ENCODE measurements at places on chromosomes 12 and 14.

DNA sequence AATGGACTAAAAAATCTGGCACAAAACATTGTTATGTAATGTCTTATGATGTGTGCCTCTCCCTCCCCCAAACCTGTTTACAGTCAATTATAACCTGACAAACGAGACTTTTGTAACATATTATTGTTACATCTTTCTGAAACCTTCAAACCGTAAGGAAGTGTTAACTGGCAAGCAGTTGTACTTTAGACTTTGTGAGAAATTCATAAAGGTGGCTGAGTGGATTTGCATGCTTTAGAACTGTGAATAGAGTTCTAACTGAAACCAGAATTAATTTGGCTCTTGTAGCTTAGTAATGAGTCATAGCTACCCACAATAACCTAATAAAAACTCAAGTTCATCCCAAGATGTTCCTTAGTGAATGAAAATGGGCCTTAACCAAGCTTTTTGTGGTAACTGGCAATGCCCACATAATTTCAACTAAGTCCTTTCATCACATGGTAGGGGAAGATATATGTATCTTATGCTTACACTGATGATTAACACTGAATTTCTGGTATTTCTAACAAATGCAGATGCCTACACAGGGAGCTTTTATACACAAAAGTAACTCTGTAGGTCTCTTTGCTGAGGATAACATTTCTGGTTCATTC is 29.7 kb downstream of the RAD9B start:
- DNase-seq, result no peak

- DNase-seq, result peak; percentile 52
Observed at GRCh38 chr12:3130057-3130830, 53.1 kb downstream of the TSPAN9 start.

DNA sequence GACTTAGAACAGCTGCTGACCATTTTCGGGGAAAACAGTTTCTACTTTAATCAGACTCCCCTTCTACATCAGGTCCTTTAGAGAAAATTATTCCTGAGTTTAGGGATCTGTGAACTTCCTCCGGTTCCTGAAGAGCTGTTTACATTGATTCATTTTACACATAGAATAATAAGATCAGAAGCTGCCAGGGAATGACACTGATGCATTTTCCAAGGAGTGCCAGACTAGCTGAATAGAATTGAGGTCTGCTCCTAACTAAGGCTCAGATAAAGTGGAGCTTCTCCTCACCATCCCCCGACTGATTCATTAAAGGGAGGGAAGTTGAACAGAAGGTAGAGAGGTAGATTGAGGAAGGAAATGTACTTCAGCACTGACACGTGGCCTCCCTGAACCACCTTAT is 41.9 kb upstream of the PSMA6 start:
- DNase-seq, result no peak

DNA sequence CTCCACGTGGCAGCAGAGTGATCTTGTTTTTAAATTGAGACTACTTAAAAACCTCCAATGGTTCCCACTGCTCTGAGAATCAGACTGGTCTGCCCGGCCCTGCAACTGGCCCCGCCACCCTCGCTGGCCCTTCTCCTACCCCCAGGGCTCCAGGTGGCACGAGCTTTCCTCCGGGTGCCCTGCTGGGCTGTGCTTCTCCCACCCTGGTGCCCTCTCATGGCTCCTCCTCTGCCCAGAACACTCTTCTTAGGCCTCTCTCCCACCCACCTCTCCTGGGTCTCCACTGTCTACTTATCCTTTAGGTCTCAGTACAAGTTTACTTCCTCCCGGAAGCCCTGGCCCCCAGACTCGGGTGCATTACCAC is 26.5 kb downstream of the CCDC92 start:
- DNase-seq, result no peak

DNA sequence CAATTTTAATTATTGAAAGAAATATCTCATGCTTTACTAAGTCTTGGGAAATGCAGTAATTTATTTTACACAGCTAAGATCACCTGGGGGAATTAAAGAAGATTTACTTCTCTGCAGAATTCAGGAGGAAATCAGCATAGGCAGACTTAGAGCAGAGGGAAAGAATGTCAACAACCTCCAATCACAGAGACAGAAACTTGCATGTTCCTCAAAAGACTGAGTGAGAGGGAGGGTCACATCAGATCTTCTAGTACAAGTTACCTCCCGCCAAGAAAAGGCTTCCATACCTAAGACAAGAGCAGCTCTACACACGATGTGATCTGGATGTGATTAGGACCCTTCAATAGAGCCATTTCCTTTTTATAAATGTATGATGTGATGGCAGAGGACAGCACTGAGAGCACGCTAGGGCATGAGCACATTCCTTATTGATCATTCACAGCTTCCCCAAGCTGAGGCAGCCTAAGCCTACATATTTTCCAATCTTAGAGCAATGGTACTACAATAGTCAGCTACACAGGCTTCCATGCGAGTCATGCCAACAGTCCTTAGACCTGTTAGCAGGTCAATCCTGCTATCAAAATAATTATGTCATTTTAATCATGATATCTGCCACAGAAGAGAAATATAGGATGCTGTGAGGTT is 403.3 kb downstream of the ETNK1 start:
- no peak for DNase-seq

DNA sequence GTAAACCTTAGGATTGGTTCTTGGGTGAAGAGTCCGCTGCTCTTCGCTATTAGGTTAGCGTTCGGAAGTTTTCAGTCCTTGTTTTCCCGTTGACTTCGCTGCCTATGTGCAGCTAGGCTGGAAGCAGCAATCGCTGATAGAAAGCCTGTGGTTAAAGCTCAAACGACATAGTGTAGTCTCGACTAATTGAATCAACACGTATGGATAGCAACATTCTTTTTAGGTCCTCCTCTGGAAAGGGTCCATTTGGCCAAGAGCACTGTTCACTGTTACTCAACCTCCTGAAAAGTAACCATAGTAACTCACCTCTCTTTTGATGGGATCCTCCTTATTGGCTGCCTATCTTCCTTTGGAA is 355.5 kb downstream of the SNAPC1 start:
- no peak for DNase-seq

- peak; percentile 81 for DNase-seq
Observed at GRCh38 chr14:93137864-93138263, 22.1 kb upstream of the ITPK1 start.

DNA sequence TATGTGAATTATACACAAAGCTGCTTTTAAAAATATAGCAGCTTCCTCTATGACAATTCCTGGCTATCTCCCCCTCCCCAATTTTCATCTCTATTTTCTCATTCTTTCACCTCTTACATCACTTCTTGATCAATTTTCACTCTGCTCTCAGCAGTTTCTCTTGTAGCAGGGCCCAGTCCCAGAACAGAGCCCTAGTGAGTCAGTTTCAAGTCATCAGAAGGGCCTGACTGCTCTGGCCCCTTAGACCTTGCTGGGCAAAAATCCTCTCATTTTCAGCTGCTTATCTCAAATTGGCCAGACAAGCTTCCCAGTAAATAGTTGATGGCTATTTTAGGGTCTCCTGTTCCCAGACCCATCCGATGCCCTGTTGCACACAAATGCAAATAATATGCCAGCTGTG is 101.4 kb downstream of the TTC7B start:
- no peak for DNase-seq

DNA sequence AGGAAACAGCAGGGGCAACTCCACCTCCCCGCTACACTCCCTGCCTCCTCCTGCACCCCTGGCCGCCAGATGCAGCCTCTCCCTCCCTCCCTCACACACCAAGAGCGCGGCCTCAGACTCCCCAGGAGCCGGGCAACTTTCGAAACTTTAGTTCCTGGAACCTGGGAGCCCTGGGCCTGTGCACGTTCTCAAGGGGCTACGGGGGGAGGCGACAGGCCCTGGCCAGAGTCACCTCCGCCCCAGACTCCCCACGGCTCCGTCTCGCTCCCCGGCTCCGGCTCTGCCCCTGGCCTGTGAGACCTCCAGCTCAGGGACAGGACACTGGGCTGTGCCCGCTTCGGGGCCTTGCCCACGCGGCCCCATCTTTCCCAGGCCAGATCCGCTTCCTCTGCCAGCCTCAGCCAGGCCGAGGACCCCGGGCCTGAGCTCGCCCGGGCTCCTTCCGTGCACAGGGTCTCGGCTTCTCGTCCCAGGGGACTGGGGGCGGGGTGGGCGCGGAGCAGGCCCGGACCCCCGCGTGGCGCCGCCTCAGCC is 5.5 kb downstream of the AMN start:
- peak; percentile 29 for DNase-seq
